Lower lobe of right lung (tissue), 2 donors: ENCODE measurements at places on chromosomes 16 and 17. TPM values are rescaled to one million over a fixed set of nuclear protein-coding genes. Genes with fewer than 3 reads are reported as not detected.

GRCh38 chr17:64400642-64401041, 10.0 kb upstream of the PECAM1 start:
- H3K36me3 ChIP-seq, result no peaks in the 10 kb centered on the region
- no peak for DNase-seq
- peaks cover 44% of the 10 kb centered on the region for H3K4me1 ChIP-seq
- H3K27me3 ChIP-seq, result no peaks in the 10 kb centered on the region

GRCh38 chr17:4340914-4341615, 25.4 kb downstream of the UBE2G1 start:
- no peak for DNase-seq
- H3K4me1 ChIP-seq, result peaks cover 23% of the 10 kb centered on the region
- no peak overlapping the region for H3K27ac ChIP-seq
- H3K36me3 ChIP-seq, result no peaks in the 10 kb centered on the region
- H3K4me3 ChIP-seq, result no peak overlapping the region
- H3K27me3 ChIP-seq, result no peaks in the 10 kb centered on the region

The KRTAP1-4 gene
- not detected for total RNA-seq

DNA sequence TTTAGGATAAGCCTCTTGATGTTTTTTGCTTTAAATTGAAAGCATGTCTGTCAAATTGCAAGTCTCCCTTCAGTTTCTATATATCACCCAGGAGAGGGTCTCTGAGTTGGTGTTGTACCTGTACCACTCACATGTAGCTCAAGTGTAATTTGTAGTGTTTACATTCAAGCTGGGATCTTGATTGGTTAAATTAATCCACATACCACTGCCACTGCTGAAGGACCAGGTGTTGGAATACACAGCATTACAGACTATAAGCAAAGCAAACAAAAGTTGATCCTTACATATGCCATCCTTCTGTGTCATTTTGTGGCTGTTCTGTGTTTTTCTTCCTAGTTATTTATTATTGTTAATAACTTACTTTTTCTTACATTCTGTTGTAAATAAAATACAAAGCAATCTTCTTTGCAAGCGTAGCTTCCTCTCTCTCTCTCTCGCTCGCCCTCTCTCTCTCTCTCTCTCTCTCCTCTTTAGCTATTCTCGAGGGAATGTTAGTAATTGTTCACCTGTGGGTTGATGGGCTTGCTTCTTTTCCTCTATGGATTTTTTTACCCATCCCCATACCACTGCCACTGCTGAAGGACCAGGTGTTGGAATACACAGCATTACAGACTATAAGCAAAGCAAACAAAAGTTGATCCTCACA, 20.8 kb upstream of the NOL11 start:
- peak overlapping the region; percentile 33 for H3K27ac ChIP-seq
- no peaks in the 10 kb centered on the region for H3K4me1 ChIP-seq
- H3K4me3 ChIP-seq, result no peak overlapping the region
- no peaks in the 10 kb centered on the region for H3K27me3 ChIP-seq
- no peak for DNase-seq

GRCh38 chr17:4557626-4558346, 2.6 kb downstream of the GGT6 start:
- no peaks in the 10 kb centered on the region for H3K27me3 ChIP-seq
- H3K36me3 ChIP-seq, result peaks cover 11% of the 10 kb centered on the region
- H3K4me3 ChIP-seq, result no peak overlapping the region
- no peak overlapping the region for H3K27ac ChIP-seq
- DNase-seq, result no peak
- H3K4me1 ChIP-seq, result peaks cover 34% of the 10 kb centered on the region

- H3K4me3 ChIP-seq, result no peak overlapping the region
- no peak overlapping the region for H3K27ac ChIP-seq
- DNase-seq, result no peak
- no peaks in the 10 kb centered on the region for H3K36me3 ChIP-seq
- H3K4me1 ChIP-seq, result peaks cover 8% of the 10 kb centered on the region
- no peaks in the 10 kb centered on the region for H3K27me3 ChIP-seq
These were observed 122.4 kb upstream of the NUDT7 start for GRCh38 chr16:77599793-77600415.

- H3K4me3 ChIP-seq, result peak overlapping the region; percentile 96
- DNase-seq, result no peak
- H3K27me3 ChIP-seq, result no peaks in the 10 kb centered on the region
- peak overlapping the region; percentile 92 for H3K27ac ChIP-seq
- peaks cover 22% of the 10 kb centered on the region for H3K36me3 ChIP-seq
These were observed 1.0 kb upstream of the ZNF500 start for GRCh38 chr16:4767872-4768548.

- H3K27me3 ChIP-seq, result no peaks in the 10 kb centered on the region
- H3K27ac ChIP-seq, result no peak overlapping the region
- no peak overlapping the region for H3K4me3 ChIP-seq
These were observed 39.7 kb upstream of the MEAK7 start for GRCh38 chr16:84544031-84544773.
